CD4-positive, alpha-beta T cell treated with Interleukin-6 at 100 ng/mL for 8 hours (primary cell): ENCODE measurements at places on chromosomes 1 and 21.

GRCh38 chr1:16092923-16093511, 19.6 kb upstream of the FAM131C start:
- no peak for DNase-seq

GRCh38 chr1:58886611-58887010, 102.8 kb upstream of the JUN start:
- DNase-seq: no peak

- DNase-seq: no peak
Observed at GRCh38 chr1:244651956-244652622, 837 bp upstream of the DESI2 start.

DNA sequence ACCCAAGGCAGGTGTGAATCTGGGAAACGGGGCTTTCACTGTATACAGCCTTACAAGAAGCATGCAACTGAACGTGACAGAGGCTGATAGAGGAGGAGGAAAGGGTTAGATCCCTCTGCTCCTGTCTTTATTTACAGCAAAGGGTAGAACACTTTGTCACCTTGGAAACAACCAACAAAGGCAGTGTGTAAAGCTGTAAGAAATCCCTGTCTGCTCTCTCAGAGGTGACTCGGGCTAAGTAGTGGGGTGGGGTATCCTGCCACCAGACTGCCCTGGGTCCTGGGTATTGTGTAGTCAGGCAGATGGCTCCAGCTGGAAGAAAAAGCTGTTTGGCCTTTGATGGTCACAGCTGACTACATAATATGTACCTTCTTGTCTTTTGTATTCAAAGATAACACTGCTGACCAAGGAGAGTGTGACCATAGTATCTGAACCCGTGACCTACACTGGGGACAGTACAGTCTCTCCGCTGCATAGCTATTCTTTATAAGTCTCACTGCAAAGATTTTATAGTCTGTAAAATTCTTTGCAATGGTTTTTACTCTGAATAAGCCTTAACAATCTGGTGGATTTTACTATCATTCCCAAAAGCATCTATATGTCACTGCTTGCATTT, 22.1 kb upstream of the POU2F1 start:
- no peak for DNase-seq

DNA sequence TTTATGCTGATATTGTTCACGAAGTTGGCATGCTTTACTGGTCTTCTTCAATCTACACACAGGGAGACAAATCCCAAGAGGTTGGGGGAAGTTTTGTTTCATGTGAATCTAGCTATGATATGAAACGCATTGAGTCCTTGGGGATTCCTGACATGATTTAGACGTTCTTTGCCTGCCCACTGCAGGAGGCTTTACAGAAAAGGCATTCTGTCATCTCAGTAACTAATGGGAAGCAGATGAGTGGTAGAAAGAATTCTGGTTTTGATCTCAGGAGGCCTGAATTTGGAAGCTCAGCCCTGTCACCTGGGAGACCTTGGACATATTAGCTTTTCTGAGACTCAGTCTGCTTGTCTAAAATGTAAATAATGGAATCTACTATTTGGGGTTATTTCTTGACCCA, 383.0 kb upstream of the NFIA start:
- DNase-seq: no peak

DNA sequence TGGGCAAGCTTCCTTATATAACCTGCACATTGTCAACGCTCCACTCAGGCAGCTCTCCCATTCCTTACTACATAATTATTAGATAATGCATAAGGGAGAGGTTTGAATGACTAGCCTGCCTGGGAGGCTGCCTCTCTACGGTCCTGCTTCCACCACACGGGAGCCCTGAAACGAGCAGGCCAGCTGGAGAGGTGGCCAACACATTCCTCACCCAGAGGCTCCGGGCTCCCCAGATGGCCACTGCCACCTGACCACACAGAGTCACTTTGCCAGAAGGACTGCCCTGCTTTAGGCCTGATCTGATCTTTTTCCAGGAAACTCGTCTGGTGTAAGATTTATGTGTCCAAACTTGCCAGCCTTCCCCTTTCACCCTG, 27.9 kb downstream of the HIVEP3 start:
- no peak for DNase-seq
